ENCODE measurements at places on chromosomes 1 and 21. TPM values are rescaled to one million over a fixed set of nuclear protein-coding genes. Genes with fewer than 3 reads are reported as not detected.

DNA sequence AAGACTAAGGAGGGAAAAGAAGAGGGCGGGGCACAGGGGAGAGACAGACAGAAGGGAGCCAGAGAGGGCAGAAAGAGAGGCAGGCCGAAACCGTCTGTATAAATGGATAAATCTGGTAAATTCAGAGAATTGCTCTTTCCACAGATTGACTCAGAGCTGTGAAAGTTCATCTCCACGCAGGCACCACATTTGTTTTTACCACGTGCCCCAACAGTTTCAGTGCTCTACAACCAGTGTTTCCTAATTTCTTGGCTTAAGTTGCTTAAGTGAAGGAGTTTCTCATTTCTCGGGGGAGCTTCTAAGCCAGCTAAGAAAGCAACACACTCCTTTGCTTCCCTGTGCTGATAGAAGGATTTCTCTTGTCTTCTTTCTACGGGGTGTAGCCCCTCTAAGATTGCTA is 87.1 kb downstream of the ENAH start:
- DNase-seq = no peak

DNA sequence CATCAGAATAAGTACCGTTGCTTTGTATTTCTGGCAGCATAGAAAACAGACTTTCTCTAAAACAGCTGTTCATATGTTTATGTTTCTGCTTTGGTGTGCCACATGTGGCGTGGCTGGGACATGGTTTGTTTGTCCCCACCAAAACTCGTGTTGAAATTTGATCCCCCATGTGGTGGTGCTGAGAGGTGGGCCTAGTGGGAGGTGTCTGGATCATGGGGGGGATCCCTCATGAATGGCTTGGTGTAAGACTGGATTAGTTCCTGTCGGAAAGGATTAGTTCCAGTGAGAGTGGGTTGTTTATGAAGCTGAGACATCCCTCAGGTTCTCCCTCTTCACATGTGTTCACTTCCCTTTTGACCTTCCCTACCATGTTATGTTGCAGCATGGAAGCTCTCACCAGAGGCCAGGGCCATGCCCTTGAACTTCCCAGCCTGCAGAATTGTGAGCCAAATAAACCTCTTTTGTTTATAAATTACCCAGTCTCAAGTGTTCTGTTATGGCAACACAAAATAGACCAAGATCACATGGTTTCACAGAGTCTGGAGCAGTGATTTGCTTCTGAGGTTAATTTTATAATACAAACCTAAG is 17.9 kb upstream of the H3-3A start:
- no peak for DNase-seq

DNA sequence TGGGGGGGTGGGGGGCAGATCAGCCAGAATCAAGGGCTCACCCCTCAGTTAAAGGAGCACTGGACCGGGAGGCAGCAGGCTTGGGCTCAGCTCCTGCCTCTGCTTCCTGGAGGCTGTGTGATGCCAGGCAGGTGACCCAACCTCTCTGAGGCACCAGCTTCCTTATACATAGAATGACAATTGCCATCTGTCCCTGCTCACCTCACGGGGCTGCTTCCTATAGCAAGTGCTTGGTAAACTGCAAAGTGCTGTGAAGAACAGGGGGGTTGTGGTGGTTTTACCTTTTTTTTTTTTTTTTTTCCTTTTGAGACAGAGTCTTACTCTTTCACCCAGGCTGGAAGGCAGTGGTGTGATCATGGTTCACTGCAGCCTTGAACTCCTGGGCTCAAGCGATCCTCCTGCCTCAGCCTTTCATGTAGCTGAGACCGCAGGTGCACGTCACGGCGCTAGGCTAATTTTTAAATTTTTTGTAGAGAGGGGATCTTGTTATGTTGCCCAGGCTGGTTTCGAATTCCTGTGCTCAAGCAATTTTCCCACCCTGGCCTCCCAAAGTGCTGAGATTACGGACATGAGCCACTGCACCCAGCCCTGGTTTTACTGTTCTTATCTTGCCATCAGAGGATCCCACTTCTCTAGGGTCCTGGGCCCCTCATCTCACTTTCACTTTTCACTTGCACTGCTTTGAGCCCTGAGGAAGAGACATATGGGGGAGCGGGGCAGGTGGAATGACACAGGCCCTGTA is 11.6 kb downstream of the KCNQ4 start:
- DNase-seq = no peak

GRCh38 chr1:228798548-228798947 is 63.3 kb downstream of the RHOU start:
- DNase-seq = no peak

GRCh38 chr1:149936170-149936991 is at the start of gene MTMR11:
TSS of gene MTMR11 (minus strand) at chr1:149936879. CDS start at chr1:149936647, 232 bp downstream.
- no peak for DNase-seq

DNA sequence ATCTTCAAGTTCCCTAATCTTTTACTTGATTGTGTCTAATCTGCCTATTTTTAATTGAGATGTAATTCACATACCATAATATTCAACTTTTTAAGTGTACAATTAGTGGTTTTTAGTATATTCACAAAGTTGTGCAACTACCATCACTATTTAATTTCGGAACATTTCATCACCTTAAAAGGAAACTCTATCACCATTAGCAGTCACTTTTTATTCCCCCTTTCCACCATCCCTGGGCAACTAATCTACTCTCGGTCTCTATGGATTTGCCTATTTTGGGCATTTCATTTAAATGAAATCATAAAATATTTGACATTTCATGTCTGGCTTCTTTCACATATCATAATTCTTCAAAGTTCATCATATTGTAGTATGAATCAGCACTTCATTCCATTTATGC is 30.6 kb upstream of the HYI start:
- DNase-seq = no peak

GRCh38 chr1:109187127-109187526 is 26.6 kb upstream of the SARS1 start:
- DNase-seq = no peak

DNA sequence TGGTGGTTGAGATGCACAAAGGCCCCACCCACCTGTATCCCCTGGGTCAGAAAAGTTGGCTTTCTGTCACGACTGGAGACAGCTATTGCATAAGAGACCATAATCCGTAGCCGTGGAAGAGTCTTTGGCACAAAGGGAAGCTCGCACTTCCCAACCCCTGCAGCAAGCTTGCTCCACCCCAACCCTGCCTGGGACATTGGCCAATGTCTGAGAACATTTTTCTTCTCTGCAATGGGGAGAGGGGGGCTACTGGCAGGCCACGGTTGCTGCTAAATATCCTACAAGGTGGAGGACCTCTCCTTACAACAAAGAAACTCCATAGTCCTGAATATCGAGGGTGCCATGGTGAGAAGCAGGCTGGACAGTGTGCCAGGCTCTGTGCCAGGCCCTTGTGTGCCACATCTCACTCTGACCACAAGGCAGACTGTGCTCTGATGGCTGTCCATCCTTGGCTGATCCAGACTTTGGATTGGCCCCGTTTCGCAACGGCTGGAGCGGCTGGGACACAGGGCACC is 104.1 kb downstream of the CSMD2 start:
- no peak for DNase-seq

DNA sequence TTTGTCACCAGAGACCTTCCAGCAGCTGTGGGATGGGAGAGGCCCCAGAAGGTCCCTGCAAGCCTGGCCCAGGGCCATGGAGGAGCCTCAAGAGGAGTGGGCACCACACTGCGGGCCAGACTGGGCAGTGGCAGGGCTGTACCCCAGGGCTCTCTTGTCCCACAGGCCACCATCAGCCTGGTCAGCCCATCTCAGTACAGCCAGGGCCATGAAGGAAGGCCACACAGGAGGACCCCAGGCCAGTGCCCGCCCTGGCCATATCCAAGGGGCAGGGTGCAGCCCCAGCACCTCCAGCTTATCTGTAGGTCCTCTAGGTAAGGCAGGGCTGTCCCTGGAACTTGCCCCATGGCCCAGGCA is 3.1 kb upstream of the GNB1 start:
- no peak for DNase-seq

DNA sequence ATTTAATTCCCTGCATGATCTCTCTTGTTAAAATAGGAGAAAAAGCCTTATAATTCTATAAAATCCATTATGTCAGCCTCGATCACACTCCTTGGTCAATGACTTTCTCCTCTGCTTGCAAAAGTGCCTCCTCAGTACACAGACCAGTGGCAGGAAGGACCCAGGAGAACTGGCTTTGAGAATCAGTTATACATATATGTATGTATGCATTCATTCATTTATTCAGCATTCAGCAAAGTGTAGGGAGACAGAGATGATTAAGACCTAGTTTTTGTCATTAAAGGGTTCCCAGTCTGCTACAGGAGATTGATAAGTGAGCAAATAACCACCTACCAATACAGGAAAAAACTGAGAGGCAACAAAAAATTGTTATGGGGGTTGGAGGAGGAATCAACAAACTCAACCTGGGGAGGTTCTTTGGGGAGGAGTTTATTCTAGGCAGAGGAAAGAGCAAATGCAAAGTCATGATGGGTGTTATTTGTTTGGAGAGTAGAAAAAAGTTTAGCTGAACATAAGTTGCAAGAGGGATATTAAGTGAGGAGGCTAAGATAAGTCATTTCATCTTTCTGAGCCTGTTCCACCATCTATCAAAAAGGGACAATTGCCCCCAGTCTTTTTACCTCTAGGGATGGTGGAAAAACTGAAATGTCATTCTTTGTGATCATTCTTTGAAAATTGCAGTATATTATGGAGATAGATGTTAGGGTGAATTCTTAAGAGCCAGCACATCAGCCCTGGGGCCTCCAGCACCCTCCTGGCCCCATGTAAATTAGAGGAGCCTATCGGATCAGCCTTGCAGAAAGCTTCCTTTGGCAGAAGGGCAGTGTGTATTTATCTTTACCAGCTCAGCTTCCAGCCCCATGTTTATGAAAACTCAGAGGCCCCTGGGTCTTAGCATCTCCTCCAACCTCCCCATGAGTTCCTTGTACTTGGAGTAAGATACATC is 128.0 kb downstream of the OMA1 start:
- no peak for DNase-seq

DNA sequence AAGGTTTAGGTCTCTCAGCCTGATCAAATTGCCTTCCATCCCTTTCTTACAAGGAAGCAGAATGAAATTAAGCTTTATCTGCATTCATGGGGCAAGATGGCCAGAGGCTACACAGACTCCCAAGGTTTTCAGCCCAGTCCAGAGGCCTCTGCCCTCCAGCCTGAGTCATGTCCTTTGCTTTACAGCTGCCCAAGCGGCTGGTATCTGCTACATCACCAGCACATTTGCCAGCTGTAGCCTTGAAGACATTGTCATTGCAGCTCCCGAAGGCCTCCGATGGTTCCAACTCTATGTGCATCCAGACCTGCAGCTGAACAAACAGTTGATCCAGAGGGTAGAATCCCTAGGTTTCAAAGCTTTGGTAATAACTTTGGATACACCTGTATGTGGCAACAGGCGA is 16.0 kb downstream of the HAO2 start:
- no peak for DNase-seq

GRCh38 chr1:183942933-183943693 is 94.4 kb downstream of the COLGALT2 start:
- no peak for DNase-seq

- DNase-seq = peak; percentile 48
Observed at GRCh38 chr1:154193821-154194220, 1.9 kb upstream of the TPM3 start.

Gene SLC9C2
- total RNA-seq = not detected

Gene RHEX
- total RNA-seq = not detected

Gene C1orf185
- total RNA-seq = not detected

Gene LCE3D
- not detected for total RNA-seq

Gene TMPRSS3
- total RNA-seq = under 0.01 TPM

Gene NBPF4
- not detected for total RNA-seq

Gene SGIP1
- total RNA-seq = 45.4 TPM

Gene HCRTR1
- total RNA-seq = 0.77 TPM

Gene HES2
- 17.6 TPM for total RNA-seq

Gene SUSD4
- under 0.01 TPM for total RNA-seq

All from dermis microvascular lymphatic vessel endothelial cell (primary cell).